Activated CD4-positive, alpha-beta T cell treated with anti-CD3 and anti-CD28 coated beads, Interleukin-2, amount 10 ng/mL, durations not matched to agents 7 days and 5 days (primary cell): ENCODE measurements at places on chromosomes 13 and 19.

DNA sequence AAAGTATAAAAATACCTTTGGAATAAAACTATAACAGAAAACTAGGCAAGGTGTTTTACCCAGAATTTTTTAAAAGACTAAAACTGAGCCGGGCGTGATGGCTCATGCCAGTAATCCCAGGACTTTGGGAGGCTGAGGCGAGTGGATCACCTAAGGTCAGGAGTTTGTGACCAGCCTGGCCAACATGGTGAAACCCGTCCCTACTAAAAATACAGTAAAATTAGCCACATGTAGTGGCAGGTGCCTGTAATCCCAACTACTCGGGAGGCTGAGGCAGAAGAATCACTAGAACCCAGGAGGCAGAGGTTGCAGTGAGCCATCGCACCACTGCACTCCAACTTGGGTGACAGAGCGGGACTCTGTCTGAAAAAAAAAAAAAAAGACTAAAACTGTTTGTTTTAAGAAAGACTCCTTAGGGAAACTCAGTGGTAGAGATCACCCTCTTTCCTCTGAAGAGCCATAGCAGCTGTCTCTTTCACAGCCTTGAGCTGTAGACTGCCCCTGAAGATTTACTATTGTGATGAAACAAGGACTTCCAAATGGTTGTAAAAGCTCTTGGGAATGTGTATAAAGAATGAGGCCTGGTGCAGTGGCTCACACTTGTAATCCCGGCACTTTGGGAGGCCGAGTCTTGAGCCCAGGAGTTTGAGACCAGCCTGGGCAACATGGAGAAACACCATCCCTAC, 14.7 kb upstream of the KCTD4 start:
- peaks cover 4% of the 10 kb centered on the region for H3K4me1 ChIP-seq
- no peak overlapping the region for H3K27ac ChIP-seq
- H3K36me3 ChIP-seq = peaks cover 7% of the 10 kb centered on the region
- H3K4me3 ChIP-seq = no peak overlapping the region
- H3K27me3 ChIP-seq = no peaks in the 10 kb centered on the region

GRCh38 chr13:85333506-85334020, 465.7 kb downstream of the SLITRK6 start:
- H3K4me1 ChIP-seq = no peaks in the 10 kb centered on the region
- DNase-seq = no peak
- no peak overlapping the region for H3K27ac ChIP-seq
- H3K4me3 ChIP-seq = no peak overlapping the region
- no peaks in the 10 kb centered on the region for H3K27me3 ChIP-seq

DNA sequence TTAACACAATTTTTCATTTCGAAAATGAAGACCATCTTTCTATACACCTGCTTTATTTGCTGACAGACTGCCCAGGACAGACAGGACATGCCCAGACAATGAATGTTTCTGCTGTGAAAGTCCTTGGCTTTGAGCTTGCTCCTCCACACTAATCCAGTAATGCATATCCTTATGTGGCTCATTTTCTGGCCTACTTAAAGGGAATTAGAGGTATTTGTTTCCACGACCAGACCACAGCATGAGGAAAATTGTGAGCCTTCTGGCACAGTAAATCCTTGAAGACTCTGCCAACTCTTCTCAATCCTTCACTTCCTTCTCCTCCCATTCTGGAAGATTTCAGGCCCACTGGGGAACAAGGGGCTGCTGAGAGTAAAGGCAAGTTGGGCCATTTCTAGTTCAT, 25.7 kb downstream of the CCDC70 start:
- H3K36me3 ChIP-seq = no peaks in the 10 kb centered on the region
- no peak for DNase-seq
- H3K27me3 ChIP-seq = peaks cover 9% of the 10 kb centered on the region
- H3K4me3 ChIP-seq = no peak overlapping the region
- H3K4me1 ChIP-seq = no peaks in the 10 kb centered on the region

GRCh38 chr13:53201454-53202225, 173.0 kb downstream of the OLFM4 start:
- no peak overlapping the region for H3K27ac ChIP-seq
- H3K4me3 ChIP-seq = no peak overlapping the region
- no peaks in the 10 kb centered on the region for H3K36me3 ChIP-seq
- no peaks in the 10 kb centered on the region for H3K27me3 ChIP-seq

DNA sequence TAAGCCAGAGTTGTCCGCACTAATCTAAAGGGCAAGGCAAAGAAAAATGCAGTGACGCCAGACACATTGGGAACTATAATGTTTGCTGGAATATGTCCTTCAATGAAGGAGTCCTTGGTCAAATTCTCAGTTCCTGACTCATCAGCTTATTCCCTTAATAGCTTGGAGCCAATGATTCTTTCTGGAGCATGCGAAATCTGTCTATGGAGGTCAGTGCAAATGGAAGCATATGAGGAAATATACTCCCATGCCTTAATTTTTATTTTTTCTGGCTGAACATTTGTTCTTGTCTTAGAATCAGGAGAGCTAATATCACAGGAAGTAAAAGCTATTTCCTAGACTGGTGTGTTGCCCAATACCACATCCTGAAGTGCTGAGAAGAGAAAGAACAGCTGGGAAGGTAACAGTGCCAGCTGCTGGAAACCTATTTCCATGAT, 289.8 kb upstream of the SPRY2 start:
- no peak overlapping the region for H3K4me3 ChIP-seq
- no peak overlapping the region for H3K27ac ChIP-seq
- DNase-seq = no peak
- H3K27me3 ChIP-seq = no peaks in the 10 kb centered on the region
- no peaks in the 10 kb centered on the region for H3K4me1 ChIP-seq
- no peaks in the 10 kb centered on the region for H3K36me3 ChIP-seq

- H3K27ac ChIP-seq = no peak overlapping the region
- H3K4me3 ChIP-seq = no peak overlapping the region
- no peaks in the 10 kb centered on the region for H3K27me3 ChIP-seq
- no peaks in the 10 kb centered on the region for H3K36me3 ChIP-seq
- no peaks in the 10 kb centered on the region for H3K4me1 ChIP-seq
Measured at GRCh38 chr19:7109678-7110289, 40.3 kb downstream of the ZNF557 start.

- no peak overlapping the region for H3K4me3 ChIP-seq
- no peak overlapping the region for H3K27ac ChIP-seq
- H3K27me3 ChIP-seq = no peaks in the 10 kb centered on the region
- DNase-seq = no peak
- H3K36me3 ChIP-seq = no peaks in the 10 kb centered on the region
Measured at GRCh38 chr13:65011378-65011777, 2218.8 kb downstream of the PCDH9 start.

DNA sequence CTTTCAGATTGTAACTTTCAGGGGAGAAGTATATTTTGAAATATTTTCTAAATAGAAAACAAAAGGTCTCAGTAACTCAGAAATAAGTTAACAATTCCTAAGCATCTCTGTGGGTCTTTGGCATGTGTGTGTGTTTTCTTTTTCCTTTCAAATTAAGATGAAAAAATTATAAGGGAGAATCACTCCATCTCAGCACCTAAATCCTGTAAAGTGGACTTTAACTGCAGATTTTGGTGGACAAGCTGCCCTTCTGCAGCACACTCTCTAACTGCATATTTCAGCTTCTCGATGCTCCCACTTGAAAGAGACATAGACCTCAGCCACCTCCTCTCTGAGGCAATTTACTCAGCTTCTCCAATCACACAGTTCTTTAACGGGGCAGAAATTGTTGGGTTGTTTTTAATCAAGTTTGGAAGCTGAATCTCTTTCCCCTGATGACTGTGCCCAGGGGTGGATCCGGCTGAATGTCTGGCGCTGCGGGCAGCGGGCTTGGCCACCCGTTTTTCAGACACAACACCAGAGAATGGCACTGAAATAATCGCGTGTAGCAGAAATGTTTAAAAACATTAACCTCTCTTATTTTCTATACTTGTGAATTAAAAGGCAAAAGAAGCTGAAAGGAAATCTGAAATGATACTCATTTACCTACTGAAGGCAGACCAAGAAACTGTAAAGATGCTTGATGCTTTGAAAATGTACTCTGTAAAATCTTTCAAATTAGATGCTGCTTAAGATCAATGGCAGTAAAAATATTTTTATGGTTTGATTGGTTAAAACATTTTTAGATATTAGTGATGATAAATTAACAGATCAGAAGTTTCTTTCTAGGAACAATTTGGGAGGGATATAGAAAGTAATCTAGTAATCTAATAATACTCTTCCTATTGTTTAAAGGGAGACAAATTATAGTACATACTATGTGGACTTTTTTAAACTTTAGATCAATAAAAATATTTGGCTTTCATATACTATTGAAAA, 12.4 kb downstream of the ZIC2 start:
- H3K27ac ChIP-seq = no peak overlapping the region
- DNase-seq = no peak
- peaks cover 26% of the 10 kb centered on the region for H3K4me1 ChIP-seq
- peaks cover 4% of the 10 kb centered on the region for H3K36me3 ChIP-seq

- no peaks in the 10 kb centered on the region for H3K27me3 ChIP-seq
- no peak for DNase-seq
- peak overlapping the region; percentile 41 for H3K27ac ChIP-seq
Measured at GRCh38 chr13:101623470-101624209, 171.2 kb downstream of the ITGBL1 start.

DNA sequence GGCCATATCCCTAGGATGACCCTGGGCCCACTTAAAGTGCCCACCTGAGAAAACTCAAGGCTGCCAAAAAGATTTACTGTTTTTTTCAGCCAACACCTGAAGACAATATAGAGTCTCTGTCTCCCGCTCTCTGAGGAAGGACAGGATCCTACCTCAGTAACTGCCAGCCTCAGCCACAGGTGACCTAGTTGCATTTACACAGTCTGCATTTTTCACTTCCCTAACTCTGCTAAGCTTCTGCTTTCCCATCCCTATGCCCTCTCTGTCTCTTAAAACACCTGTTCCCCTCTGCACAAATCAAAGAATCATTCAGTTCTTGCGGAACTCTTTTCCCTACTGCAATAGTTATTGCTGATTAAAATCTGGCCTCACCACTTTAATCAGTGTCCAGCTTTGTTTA, 609.5 kb downstream of the UQCRFS1 start:
- no peaks in the 10 kb centered on the region for H3K36me3 ChIP-seq
- DNase-seq = no peak
- H3K4me1 ChIP-seq = no peaks in the 10 kb centered on the region
- no peak overlapping the region for H3K4me3 ChIP-seq

DNA sequence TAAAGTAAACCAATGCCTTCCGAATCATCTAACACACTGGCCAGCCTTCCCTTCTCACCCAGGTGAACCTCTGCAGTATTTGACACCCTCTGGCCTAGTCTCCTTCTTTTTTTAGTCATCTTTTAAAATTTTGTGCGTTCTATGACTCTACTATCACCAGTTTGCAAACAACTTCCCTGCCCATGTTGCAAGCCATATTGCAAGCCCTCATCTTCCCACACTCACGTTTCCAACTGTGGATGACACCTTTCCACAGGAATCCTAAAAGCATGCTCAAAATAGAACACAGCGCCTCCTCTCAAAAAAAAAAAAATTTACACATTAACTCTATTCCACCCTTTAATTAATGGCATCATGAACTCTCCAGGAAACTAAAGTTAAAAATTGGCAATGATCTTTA, 440.1 kb downstream of the EFNB2 start:
- no peak overlapping the region for H3K27ac ChIP-seq
- H3K27me3 ChIP-seq = no peaks in the 10 kb centered on the region
- H3K4me1 ChIP-seq = no peaks in the 10 kb centered on the region
- H3K36me3 ChIP-seq = no peaks in the 10 kb centered on the region
- H3K4me3 ChIP-seq = no peak overlapping the region

GRCh38 chr19:15223649-15224361, 8.4 kb downstream of the EPHX3 start:
- peak overlapping the region; percentile 41 for H3K27ac ChIP-seq
- DNase-seq = no peak
- peaks cover 13% of the 10 kb centered on the region for H3K4me1 ChIP-seq
- H3K36me3 ChIP-seq = no peaks in the 10 kb centered on the region
- H3K27me3 ChIP-seq = peaks cover 14% of the 10 kb centered on the region

- no peak overlapping the region for H3K27ac ChIP-seq
- H3K4me3 ChIP-seq = no peak overlapping the region
- no peaks in the 10 kb centered on the region for H3K4me1 ChIP-seq
- peaks cover 4% of the 10 kb centered on the region for H3K27me3 ChIP-seq
- DNase-seq = no peak
Measured at GRCh38 chr13:52925251-52925650, 76.8 kb upstream of the PCDH8 start.

DNA sequence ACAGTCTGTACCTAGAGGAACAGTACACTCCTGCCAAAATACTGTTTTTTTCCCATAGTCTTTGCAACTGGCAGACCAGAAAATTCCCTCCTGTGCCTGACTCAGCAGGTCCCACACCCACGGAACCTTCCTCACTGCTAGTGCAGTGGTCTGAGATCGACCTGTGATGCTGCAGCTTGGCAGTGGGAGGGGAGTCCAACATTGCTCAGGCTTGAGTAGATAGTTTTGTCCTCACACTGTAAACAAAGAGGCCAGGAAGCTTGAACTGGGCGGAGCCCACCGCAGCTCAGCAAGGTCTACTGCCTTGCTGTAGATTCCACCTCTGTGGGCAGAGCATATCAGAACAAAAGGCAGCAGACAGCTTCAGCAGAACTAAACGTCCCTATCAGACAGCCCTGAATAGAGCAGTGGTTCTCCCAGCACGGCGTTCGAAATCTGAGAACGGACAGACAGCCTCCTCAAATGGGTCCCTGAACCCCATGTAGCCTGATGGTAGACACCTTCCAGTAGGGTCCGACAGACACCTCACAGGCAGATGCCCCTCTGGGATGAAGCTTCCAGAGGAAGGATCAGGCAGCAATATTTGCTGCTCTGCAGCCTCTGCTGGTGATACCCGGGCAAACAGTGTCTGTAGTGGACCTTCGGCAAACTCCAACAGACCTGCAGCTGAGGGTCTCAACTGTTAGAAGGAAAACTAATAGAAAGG, 92.7 kb downstream of the SUCLA2 start:
- peaks cover 3% of the 10 kb centered on the region for H3K4me1 ChIP-seq
- H3K27ac ChIP-seq = no peak overlapping the region
- H3K27me3 ChIP-seq = no peaks in the 10 kb centered on the region
- no peaks in the 10 kb centered on the region for H3K36me3 ChIP-seq
- no peak overlapping the region for H3K4me3 ChIP-seq
- DNase-seq = no peak

GRCh38 chr13:48235341-48236135, 2.5 kb downstream of the ITM2B start:
- H3K36me3 ChIP-seq = peaks cover 48% of the 10 kb centered on the region
- peak overlapping the region; percentile 93 for H3K4me3 ChIP-seq
- peaks cover 9% of the 10 kb centered on the region for H3K27me3 ChIP-seq
- no peak for DNase-seq

DNA sequence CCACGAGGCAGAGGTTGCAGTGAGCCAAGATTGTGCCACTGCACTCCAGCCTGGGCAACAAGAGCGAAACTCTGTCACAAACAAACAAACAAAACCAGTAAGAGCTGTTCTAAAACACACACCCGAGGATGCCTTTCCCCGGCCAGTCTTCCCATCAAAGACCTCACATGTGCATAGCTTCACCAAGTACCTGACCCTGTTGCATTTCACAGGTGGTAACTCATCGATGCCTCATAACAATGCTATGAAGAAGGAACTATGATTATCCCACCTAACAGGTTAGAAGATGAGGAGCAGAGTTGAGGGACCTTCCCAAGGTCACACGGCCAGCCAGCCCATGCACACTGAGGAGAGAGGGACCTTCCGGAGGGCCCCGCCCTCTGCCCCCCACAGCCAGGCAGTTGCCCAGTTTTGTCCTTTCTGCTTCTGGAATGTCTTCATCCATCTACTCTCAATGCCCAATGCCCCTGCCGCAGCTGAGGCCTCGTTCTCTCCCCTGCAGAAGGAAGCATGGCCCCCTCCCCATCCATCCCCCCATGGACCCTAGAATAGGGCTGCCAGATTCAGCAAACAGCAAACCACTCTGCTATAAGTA, 16.8 kb upstream of the LENG8 start:
- H3K27ac ChIP-seq = no peak overlapping the region
- no peak overlapping the region for H3K4me3 ChIP-seq
- no peak for DNase-seq
- H3K27me3 ChIP-seq = peaks cover 5% of the 10 kb centered on the region
- peaks cover 16% of the 10 kb centered on the region for H3K4me1 ChIP-seq
